Aortic smooth muscle cell (primary cell): ENCODE measurements at places on chromosomes 6 and 20. TPM values are rescaled to one million over a fixed set of nuclear protein-coding genes. Genes with fewer than 3 reads are reported as not detected.

CLPSL2 gene
- not detected in 2 replicates for total RNA-seq

NMBR gene
- total RNA-seq = 0.12 TPM in 1 of 2 replicates, not detected in the other

ADAM33 gene
- 21.0 and 29.2 TPM in 2 replicates for total RNA-seq

KCNK16 gene
- not detected in 2 replicates for total RNA-seq

PTPRT gene
- total RNA-seq = under 0.01 and 0.26 TPM in 2 replicates
